Fibroblast of gingiva (primary cell): ENCODE measurements at places on chromosomes 5 and 9.

DNA sequence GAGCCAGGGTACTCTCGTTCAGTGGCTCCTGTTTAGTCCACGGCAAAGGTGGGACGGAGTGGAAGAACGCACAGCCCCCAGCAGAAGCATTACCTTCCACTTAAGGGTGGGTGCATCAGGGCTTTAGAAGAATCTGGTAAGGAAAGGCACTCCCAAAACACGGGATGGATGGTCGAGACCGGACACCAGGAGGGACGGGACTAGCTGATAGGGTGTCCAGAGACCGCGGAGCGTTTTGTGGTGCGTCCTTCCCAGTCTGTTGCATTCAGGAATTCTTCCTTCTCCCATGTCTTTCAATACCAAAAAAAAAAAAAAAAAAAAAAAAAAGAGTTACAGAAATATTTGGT is 545 bp upstream of the CTSV start:
- peak; percentile 41 for DNase-seq

GRCh38 chr9:1102642-1102970 is 52.4 kb downstream of the DMRT2 start:
- no peak for DNase-seq

- DNase-seq, result no peak
These were observed 9.8 kb upstream of the PRRX2 start for GRCh38 chr9:129655696-129656095.

DNA sequence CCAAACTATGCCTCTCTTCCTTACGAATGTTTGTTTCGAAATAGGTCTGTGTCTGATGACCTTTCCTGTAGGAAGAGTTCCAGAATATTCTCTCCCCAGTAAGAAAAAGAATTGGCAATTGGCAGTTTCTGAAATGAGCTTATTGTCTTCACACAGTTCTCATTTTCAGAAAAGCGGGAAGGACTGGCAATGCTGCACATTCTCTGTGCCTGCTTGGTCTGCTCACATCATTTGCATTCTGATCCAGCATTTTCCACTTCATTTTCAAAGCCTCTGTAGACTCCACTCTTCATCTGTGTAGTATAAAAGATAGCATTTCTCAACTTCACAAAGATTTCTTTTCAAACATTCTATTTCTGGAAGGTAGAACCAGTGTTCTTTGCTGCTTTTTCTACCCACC is 120.6 kb upstream of the CCDC112 start:
- no peak for DNase-seq
